Cardiac fibroblast (primary cell): ENCODE measurements at places on chromosomes 7 and 10.

DNA sequence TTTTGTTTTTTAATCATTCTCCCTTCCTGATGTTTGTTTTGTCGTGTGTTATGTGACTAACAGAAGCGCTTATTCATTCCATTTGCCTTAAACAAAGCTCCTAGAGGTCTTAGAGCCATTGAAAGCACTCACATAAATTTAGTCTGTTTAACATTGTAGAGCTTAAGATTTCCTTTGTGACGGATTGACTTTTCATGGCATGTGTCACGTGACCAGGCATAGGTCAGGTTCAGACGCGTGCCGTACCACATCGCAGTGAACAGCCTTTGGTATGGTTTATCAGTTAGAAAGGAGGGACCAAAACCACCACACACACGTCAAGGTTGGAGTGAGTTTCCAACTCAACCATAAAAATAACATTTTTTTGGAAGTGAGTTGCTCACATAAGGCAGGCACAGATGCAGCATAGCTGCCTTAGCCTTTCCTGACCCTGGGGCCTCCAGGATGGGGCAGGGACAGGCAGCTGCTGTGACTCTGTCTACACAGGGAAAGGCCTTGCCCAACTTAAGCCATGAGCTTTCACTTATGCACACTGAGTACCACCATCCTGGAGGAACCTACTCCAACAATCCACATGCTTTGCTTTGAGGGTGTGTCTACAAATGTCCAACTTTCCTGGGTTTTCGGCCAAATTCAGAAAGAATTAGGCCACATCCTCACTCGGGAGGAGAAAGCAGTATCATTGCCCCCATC lies 55.5 kb downstream of the WDFY4 start:
- no peak for DNase-seq

DNA sequence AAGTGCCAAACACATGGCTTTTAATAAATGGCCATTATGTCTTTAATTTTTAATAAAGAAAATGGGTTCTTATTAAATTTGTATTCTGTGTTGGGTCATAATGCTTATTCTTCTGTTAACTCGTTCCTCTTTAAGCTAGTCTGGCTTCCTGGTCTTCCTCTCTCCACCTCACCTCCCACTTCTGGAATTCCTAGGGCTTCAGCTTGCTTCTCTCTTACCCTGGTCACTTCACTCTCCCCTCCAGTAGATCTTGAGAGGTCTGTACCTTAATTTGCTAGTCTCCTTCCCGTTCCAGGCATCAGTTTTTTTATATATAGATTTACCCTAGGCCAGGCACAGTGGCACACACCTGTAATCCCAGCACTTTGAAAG lies 111.2 kb downstream of the RALA start:
- DNase-seq, result no peak

DNA sequence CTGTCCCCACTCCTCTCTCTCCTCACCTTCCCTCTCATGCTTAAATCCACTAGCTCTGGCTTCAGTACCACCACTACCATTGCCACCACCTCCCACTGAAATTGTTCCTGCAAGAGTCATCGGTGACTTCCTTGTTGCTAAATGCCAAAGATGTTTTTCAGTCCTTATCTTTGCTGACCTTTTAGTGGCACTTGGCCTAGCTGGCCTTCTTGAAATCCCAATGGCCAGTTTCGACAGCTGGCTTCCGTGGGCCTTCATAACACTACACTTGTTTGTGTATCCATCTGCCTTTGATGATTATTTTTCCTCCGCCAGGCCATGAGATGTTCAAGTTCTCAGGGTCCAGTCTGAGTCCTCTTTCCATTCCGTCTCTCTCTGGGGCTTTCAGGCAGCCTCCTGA lies 118.2 kb upstream of the NANOS1 start:
- peak; percentile 64 for DNase-seq

GRCh38 chr10:70743879-70744278 lies 41.3 kb downstream of the TBATA start:
- no peak for DNase-seq

- peak; percentile 71 for DNase-seq
Measured at GRCh38 chr7:121366852-121367431, 29.2 kb downstream of the FAM3C start.

DNA sequence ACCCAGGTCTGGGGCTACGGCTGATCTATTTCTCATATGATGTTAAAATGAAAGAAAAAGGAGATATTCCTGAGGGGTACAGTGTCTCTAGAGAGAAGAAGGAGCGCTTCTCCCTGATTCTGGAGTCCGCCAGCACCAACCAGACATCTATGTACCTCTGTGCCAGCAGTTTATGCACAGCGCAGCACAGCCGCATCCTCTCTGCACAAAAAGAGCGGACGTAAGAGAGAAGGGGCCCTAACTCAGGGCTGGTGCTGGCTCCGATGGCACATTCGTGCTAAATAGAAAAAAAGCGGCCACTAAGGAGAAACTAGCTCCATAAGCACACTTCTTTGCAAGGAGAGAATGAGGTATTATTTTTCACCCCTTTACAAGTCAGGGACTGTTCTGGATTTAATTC lies 28.3 kb upstream of the PRSS1 start:
- no peak for DNase-seq

DNA sequence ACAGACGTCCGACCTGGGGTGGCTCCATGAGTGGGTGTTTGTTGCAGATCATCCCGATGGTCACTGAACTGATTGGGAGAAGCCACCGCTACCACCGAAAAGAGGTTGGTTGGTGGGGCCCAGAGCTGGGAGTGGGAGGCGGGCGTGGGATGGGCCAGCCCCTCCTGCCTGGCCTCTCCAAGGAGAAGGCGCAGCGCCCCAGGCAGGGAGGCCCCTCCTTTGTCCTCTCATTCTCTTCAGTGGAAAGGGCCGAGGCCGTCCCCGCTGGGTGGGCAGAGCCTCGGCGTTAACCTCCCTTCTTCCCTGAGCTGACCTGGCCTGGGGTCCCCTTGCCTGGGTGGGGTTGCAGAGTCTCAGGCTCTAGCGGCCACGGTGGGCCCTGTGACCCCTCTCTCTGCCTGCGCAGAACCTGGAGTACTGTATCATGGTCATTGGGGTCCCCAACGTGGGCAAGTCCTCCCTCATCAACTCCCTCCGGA lies 5.2 kb downstream of the MTG1 start:
- DNase-seq, result no peak

GRCh38 chr7:102424129-102424551 lies 9.2 kb upstream of the ORAI2 start:
- DNase-seq, result no peak

GRCh38 chr7:100185726-100186125 lies 8.0 kb downstream of the STAG3 start:
- DNase-seq, result no peak

DNA sequence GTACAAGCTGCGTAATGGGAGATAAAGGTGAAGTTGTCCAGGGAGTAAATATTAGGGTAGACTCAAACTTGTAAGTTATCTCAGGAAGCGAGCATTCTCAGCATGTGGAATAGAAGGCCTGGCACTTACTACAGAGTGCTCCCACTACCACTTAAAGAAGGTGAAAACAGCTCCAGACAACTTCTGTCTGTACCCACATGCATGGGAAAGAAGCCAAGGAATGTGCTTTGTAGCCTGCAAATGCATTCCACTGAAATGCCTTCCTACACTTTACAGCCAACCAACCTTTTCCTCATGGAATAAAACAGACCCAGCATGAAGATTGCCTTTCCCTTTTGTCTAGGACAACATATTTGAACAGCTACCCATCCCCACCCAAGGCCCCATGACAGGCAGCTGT lies 45.4 kb upstream of the NPSR1 start:
- peak; percentile 41 for DNase-seq

DNA sequence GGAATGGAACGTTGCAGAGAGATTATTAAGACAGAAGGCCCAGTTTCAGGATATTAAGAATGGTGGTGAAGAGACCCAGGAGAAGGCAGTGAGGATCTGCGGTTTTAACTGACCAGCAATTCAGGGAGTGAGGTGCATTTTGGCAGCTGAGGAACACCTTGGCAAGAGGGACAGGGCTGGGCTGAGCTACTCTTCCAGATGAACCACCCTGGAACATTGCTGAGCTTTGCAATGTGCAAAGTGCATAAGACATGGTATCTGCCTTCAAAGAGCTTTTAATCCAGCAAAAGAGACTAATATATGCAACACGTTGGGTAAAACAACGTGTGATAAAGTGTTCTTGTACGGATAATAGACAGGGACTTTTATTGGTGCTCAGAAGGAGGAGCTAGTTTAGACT lies 181.0 kb upstream of the AGK start:
- no peak for DNase-seq

- DNase-seq, result no peak
Measured at GRCh38 chr10:124748953-124749645, 4.9 kb upstream of the FAM53B start.

DNA sequence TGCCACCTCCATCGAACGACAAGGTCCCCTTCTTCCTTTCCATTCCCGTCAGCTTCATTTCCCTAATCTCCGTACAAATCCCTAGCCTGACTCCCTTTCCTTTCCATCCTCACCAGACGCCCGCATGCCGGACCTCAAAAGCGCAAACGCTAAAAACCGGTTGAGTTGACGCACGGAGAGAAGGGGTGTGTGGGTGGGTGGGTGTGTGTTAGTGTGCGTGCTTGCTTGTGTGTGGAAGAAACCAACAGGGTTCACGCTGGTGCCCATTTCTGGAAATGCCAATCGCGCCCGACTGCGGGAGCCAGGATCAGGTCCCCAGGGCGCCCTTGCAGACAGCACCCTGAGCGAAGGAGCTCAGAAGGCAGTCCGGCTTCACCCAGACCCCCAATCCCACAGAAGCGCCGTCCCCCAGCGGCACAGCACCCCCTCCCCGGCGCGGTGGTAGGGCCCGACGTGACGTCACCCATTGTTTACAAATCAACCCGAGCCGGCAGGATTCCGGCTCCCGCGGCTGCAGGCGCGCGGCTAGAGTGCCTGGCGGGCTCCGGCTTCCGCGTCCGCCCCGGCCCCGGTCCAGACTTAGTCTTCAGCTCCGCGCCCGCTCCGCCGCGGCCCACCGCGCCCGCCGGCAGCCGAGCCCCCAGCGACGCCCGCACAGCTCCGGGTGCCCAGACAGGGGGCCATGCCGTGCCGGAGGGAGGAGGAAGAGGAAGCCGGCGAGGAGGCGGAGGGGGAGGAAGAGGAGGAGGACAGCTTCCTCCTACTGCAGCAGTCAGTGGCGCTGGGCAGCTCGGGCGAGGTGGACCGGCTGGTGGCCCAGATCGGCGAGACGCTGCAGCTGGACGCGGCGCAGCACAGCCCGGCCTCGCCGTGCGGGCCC lies at the start of gene FRAT1:
Gene FRAT1 (plus strand): TSS at position 500 of the 880 bp plus-strand sequence. CDS start 183 bp downstream, at position 683.
- peak; percentile 95 for DNase-seq

DNA sequence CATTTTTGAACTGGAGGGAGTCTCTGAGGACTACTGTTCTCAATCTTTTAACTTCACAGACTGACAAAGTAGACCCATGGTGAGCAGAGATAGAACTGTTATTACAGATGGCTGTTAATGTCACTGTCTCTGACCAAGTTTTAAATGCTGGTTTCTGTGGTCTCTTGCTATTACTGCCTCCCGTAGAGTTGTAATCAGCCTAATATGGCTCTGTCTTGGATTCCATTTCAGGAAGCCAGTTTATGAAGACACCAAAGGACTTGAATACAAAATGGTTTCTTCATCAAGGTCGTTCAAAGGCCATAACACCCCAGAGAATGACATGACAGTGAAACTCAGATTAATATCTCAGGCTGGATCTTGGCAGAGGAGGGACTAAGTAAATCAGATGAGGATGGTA lies 3.9 kb downstream of the SFRP4 start:
- DNase-seq, result no peak

- DNase-seq, result no peak
Measured at GRCh38 chr7:86645676-86646276, 2.1 kb downstream of the GRM3 start.

DNA sequence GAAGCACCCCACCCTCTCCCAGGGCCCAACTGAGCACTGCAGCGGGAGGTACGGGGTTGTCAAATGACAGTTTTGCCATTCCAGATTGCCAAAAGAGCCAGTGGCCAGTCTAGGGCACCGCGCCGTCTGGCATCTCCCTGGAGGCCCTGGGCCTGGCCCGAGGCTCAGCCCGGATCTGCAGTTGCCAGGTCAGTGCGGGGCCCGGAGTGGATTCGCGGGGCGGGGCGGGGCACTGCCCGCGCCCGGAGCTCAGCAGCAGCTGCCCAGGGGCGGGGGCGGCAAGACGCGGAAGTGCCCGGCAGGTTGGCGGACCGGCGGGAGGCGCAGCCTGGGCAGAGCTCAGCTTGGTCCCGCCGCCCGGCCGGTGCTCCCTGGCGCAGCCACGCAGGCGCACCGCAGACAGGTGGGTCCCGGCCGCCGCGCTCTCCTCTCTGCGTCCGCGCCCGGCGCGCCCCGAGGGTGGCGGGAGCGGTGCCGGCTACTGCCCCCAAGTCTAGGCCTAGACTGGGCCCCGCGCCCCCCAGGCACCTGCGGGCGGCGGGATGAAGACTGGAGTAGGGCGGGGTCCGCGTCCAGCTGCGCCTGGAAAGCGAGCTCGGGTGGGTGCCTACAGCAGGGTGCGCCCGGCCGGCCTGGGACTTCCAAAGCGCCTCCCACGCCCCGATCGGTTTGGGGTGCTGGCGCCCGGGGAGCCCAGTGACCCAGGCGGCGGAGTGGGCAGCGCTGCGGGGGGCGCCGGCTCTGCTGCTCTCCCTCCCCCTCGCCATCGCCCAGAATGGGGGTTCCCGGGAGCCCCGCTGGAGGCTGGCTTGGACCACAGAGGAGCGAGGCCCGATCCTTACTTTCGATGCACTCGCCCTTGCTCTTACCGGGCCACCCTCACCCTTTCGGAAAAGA lies at the start of gene IRF5:
Gene IRF5 (plus strand): TSS at position 281 of the 897 bp plus-strand sequence. CDS start 4,155 bp downstream, outside the sequence.
- DNase-seq, result no peak

GRCh38 chr10:72356115-72356514 lies 1.4 kb upstream of the DNAJB12 start:
- DNase-seq, result no peak

- no peak for DNase-seq
Measured at GRCh38 chr10:71776481-71776925, 3.2 kb upstream of the VSIR start.

GRCh38 chr10:5484205-5484604 lies 15.2 kb downstream of the CALML5 start:
- DNase-seq, result peak; percentile 65

- no peak for DNase-seq
Measured at GRCh38 chr7:22167482-22167881, 189.5 kb downstream of the RAPGEF5 start.

- peak; percentile 95 for DNase-seq
Measured at GRCh38 chr7:92698237-92698841, 108.1 kb upstream of the FAM133B start.

DNA sequence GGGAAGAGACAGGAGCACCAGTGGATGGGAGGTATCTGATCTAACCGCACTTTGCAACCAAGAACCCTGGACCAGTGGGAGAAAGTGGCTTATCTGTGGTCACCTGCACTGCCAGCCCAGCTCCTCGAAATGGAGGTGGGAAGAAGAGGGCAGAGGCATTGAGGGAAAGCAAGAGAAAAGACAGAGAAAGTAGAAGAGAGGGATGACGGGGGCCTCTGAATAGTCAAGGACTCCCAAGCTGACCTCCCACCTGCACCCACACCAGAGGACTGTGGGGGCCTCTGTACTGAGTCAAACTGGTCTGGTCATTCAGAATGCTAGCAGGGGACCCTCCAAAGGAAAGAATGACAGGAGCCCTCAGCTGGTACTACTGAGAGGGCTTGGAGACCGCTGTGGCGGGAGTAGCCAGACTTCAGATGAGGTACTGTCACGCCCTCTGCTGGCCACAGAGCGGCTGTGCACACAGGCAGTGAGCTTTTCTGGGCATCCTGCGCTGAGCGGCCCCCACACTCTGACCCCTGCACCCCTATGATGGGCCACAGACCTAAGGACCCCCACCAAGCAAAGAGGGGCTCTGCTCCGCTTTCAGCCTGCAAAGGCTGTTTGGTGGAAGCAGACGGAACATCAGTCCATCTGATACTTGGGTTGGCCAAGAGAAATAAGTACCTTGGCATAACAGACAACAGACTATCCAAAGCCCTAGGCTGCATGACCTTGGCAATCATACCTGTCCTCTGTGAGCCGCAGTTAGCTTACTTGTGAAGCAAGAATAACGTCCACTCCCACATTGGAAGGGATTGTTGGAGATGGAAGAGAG lies 112.9 kb downstream of the COL13A1 start:
- peak; percentile 78 for DNase-seq
